Fibroblast of skin of abdomen (primary cell): ENCODE measurements at places on chromosomes 2 and 18.

DNA sequence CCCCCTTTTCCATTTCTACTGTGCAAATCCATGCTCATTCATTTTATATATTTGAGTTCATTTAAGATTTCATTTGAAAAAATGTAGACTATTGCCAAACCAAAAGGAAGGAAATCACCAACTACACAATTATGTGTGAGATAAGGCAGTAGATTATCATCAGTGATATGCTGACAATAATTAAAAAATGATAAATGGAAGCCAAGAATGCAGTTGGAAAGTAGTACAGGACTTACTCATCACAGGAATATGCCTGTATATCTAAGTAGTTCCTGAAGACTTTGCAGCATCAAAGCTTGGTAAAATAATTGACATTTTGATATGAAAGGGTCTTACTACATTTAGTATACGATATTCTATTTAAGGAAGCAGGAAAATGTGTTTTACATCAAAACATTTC is 166.1 kb upstream of the OTX1 start:
- DNase-seq = peak; percentile 23

DNA sequence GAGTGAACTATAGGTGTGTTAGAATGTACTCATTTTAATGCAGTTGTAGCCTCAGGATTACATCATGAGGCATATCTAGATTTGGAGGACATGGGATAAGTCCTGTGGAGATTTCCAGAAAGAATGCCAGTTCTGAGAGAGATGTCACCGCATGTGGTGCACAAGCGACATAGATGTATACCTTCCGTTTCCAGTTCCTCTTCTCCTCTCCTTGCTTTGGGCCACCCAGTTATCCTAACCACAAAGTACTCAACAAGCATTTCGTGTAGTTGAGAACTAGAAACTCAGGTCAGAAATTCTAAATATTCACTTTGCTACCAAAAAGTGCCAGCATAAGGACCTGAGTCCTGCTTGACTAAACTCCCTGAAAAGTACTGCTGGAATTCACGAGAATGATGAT is 66.5 kb downstream of the KCTD18 start:
- no peak for DNase-seq

DNA sequence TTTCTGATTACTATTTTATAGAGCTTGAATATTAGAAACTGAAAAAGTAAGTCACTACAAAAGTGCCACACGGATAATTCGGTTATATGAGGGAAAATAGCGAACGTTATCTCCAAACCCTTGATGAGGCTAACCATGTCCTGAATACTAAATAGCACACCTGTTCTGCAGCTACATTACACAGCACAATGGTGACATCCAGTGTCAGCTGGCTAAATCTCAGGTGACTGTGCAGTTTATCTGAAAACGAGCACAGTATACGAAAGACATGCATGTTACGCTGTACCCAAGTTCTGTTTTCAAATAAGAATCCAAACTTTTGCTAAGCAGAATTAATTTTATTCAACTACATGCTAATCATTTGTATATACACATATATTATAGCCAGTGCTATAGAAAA is 9.0 kb downstream of the CCDC68 start:
- DNase-seq = no peak

- DNase-seq = peak; percentile 89
Observed at GRCh38 chr2:218003281-218003944, 618 bp upstream of the TNS1 start.

DNA sequence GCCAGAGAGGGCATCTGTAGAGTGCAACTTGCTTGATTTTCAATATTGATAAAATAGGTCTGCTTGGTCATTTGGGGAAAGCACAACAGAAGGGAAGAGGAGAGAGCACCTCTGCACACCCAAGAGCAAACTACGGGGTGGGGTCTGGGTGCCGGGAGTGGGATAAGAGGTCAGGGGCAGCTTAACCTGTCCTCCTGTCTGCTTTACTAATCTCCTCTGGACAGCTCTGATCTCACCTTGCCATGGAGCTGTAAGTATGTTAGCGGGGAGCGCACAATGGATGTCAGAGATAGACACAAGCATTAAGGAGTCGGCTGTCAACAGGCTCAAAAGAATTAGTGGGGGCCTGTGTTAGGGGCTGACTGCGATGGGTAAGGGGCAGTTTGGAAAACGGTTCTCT is 328.7 kb downstream of the CYRIA start:
- no peak for DNase-seq

GRCh38 chr2:71385012-71385411 is 53.4 kb downstream of the ZNF638 start:
- peak; percentile 74 for DNase-seq

DNA sequence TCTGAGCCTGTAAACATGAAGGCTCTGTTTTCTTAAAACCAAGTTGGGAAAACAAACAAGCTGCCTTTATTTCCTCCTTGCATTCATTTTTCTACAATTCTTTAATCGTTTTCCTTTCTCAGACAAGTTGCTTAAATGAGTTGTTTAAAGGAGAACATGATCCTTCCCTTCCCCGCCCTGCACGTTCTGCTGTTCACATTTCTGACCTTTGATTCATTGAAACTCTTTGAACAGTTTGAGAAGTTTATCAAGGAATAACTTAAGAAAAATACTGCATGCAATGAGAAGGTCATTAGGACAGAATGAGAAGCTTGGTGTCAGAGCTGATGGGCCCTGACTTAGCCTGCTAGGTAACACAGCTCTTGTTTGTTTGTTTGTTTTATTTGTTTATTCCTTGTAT is 181.6 kb downstream of the PARD3B start:
- no peak for DNase-seq

DNA sequence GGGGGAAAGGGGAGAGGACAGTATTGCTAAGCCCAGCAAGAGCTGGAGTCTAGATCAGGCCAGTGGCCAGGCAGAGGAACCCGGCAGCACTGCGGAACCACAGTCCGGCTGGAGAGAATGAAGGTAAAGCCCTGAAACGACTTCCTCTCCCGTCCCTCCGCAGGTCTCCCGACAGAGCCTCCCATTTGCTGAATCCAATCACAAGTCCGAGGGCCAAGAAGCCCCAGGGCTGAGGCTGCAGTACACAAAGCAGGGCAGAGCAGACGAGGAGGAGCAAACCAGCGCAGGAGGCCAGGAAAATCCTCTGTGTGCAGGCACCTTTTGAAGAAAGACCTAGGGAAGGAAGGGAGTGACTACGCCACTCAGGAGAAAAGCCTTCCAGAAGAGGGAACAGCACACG is 104.4 kb downstream of the OSBPL1A start:
- DNase-seq = no peak

DNA sequence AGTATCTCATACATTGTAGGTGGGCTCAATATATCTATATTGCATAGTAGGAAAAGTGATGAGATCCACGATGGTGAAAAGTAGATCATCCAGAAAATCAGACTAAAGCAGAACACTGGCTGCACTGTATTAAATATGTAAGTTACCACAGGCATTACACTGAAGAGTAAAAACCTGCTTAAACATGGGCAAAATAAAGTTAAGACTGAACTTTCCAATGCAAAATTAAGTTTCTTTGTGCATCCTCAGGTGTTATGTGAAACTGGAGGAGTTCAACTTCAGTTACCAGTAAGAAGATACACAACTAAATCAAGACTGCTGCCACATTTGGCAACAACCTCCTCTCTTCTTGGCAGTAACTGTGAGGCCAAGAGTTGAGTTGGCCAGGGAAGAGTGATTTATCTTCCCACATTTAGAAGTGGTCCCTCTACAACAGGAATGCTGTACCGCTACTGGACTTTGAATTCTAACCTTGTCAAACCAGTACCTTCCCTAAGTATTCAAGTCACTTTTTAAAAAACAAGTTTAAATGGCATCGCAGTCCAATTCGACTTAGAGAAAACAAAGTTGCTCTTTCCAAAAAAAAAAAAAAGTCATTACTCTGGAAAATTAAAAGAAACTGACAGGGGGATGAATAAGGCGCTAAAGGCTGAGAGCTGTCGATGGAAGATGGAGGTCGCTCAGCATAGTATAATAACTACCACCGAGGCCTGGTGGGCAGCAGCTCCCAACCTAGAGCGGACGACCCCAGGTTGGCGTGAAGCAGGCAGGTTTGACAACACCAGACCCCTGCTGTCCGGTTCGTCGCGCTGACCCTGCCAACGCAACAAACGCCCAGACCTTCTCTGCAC is 1.1 kb downstream of the MAP4K3 start:
- peak; percentile 44 for DNase-seq

DNA sequence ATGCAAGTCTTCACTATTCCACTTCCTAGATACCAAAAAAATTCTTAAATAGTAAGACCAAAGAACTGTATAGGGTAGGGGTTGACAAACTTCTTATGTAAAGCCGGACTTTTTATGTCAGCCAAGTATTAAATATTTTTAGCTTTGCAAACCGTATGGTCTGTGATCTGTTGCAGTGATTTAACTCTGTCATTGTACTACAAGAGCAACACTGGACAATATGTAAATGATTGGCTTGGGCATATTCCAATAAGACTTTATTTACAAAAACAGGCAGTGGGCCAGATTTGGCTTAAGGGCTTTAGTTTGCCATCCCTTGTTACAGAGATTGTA is 48.0 kb downstream of the MGAT5 start:
- DNase-seq = no peak

- DNase-seq = no peak
Observed at GRCh38 chr2:98796775-98797544, 66.0 kb upstream of the MGAT4A start.

DNA sequence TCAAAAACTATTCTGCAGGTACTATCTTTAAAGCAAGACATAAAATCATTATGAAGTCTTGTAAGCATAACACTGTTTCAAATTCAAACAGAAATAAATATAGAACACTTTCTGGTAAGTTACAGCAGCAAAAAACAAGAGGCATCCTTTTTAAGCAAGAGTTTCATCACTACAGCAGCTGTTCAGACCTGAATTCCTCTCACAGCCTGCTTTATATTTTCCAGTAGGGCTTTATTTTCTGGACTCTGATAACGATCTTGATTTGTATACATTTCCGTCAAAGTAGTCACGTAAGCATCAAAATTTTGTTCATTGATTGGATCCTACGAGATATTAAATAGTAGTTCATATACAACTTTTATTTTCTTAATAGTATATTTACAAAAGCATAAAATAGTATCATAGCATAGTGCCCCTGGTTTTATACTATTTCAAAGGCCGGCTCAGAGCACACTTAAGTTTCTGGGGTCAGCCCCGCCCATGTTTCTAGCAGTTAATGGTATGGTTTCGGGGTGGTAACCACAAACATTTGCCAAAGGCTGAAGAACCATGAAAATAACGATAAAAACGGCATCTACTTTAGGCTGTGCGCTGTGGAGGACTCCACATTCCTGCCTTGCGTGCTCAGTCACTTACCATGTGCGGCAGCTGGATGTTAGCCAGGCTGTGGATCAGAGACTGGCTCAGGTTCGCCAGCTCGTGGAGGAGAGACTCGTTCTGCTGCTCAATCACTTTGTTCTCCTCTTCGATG is 47.5 kb upstream of the PXDN start:
- DNase-seq = peak; percentile 97

DNA sequence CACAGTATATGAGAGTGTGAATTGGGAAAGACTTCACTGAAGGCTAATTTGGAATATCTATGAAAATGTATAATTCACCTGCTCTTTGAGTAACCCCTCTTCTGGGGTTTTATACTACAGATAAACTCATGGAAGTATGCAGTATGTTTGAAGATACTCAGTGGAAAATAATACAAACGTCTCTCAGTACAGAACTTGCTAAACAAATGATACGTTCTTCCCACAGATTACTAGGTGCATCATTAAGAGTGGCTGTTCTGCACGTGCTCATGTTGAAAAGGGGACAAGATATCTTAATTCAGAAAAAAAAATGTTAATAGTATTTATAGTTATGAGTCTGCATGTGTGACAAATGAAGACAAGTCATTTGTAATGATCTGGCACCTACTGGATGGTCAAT is 70.2 kb upstream of the EPAS1 start:
- DNase-seq = no peak

GRCh38 chr2:27057184-27057583 is 5.7 kb downstream of the AGBL5 start:
- no peak for DNase-seq

DNA sequence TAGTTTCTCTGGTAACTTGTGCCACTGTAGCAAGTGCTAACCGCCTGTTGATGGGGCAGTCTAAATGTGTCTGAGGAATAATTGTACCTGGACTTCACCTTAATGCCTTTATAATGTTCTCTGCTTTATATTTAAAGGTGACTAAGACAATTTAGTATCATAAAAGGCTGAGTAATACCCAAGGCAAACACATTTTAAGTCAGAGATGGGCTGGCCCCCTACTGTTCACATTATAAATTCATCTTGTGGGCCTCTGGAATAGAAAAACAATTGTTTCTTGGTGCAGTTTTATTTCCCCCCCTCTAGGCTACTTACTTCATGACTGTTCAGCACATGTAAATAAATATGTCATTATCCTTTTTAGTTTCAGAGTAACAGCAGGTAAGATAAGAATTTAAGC is 559.3 kb upstream of the PIK3C3 start:
- DNase-seq = no peak

- no peak for DNase-seq
Observed at GRCh38 chr2:64296695-64297346, 152.6 kb upstream of the PELI1 start.

GRCh38 chr2:211159972-211160371 is 603.6 kb downstream of the CPS1 start:
- DNase-seq = no peak

GRCh38 chr2:216551234-216552068 is 52.8 kb downstream of the RPL37A start:
- DNase-seq = peak; percentile 74

- DNase-seq = no peak
Observed at GRCh38 chr2:118939994-118940393, 2.0 kb upstream of the MARCO start.

DNA sequence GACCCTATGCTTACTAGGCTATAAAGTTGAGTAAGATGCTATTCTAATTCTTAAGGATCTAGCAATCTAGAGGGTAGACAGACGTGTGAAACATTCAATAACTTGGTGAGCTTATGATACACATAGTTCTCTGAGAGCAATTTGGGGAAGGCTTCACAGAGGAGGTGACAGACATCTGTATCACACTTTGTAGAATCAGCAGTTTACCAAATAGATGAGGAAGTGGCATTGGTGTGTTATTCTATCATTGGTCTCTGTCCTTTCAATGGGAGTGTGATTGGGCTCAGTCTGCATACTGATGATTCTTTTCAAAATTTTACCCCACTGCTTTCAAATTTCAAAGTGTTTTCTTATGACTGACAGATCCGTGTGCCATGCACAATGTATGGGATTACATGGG is 47.0 kb upstream of the TMEM178A start:
- no peak for DNase-seq
